ENCODE measurements at places on chromosomes 6 and 20.

DNA sequence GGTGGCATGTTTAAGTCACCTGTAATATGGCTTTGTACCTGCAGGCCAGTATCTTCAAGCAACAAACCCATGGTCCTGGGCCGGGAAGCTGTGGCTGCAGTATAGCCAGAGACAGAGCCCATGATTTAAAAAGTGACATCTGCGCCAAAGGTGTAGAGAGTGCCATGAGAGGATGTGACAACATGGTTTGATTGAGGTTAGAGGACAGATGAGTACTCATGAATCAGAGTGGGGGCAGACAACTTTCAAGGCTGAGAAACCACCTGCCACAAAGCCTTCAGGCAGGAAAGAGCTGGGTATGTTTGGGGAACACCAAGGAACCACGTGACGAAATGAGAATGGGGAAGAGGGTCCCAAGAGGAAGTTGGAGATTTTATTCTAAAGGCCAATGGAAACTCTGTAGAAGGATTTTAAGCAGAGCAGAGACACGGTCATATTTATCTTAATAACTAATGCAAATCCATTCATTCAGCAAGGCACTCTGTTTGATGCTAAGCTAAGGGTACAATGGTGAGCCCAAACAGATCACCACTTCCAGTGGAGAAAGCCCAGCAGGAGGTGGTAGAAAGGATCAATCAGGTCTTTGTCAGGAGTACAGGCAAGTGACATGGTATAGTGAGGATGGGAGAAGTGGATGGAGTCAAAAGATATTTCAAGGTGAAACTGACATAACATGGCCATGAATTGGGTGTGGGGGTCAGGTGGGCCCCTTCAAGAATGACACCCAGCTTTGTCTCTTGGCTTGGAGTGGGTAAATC, 3.4 kb upstream of the MICAL1 start:
- DNase-seq: no peak

GRCh38 chr20:37733416-37733815, 39.6 kb downstream of the CTNNBL1 start:
- DNase-seq: no peak

DNA sequence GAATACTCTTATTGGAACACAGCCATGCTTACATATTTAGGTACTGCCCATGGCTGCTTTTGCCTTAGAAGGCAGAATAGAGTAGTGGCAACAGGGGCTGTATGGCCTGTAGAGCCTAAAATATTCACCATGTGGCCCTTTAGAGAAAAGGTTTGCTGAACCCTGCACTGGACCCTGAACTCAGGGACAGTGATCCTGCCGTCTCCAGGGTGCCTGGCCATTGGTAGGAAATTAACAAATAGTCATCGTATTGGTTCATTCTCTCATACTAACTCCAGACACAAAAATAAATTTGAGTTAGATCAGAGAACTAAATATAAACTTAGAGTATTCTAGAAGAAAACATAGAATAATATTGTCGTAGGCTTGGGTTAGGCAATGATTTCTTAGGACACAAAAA, 181.4 kb downstream of the BCAS1 start:
- no peak for DNase-seq

DNA sequence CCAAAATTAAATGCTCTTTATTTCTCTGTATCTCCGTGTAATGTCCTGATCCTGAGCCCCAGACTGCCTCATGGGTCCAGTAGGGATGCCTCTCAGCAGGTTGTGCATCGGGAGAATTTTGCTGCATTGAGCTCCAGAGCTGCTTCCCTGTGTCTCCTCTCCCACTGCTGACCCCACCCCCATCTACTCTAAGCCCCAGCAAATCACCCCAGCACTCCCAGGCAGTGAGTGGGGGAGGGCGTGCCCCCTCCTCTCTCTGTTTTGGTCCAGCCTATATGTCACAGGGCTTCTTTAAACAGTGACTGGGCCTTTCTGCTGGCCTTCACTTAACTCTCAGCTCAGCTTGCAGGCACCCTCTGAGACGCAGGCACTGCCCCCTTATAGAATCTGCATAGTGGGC, 228.8 kb upstream of the QKI start:
- DNase-seq: no peak

- no peak for DNase-seq
These were observed 223.1 kb upstream of the PRDM1 start for GRCh38 chr6:105862936-105863607.

- no peak for DNase-seq
These were observed 125.0 kb upstream of the JAG1 start for GRCh38 chr20:10798811-10799210.

DNA sequence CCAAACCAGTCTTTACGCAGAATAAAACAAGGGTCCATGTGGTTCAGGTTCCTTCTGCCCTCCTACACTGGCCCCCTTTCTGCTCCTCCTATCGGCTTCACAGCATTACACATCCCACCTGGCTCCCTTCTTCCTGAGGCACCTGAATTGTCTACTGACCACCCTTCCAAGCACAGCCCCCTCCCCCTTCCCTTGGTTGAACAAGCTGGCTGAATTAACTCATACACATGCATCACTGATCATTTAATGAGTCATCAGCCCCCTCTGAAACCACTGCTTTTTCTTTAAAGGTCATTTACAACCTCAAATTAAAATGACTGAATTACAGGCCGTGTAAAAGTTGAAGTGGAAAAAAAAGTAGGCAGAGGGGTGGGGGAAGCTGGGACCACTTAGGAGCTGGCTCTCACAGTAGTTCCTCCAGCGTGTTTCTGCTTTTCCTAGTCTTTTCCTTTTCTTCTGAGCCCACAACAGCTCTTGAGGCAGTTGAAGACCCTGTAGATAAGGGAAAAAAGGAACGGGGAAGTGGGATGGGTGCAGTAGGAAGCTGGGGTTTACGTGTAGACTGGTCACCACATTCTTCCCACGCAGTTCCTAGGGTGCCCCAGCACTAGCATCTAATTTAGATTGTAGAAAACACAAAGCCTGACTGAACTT, 67.6 kb downstream of the FYN start:
- DNase-seq: no peak

DNA sequence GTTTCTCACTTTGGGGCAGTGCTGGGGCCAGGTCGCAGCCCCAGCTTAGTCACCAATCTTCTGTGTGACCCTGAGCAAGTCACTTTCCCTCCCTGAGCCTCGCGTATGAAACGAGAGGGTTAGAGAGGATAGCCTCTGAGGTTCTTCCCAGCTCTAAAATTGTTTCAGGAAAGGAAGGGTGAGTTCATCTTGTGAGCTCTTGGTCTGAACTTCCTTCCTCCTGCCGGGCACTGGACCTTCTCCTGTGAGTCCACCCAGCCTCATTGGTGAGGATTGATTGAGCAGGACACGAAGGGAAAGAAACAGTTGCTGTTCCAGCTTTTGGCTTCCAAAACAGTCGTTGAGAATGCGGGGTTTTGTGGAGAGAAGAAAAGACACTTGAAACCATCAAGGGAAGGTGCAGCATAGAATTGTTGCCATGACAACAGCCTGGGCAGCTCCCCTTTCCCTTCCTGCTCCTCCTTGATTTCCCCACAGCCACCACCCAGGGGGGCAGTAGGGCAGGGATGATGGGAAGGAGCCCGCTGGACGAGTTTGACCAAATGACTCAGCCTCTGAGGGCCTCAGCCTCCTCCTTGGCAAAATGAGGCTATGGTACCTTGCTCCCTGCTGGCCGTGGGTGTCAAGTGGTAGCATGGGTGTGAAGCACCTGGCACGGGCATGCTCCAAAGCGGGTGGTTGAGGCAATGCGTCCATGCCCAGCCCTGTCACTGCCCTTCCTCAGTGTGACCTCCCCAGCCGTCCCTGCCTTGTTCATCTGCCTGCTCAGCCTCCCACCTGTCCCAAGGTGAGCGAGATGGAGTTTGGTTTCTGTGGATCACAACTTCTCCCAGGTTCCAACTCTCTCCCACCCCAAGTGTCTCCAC, 107.8 kb downstream of the CDC5L start:
- DNase-seq: no peak

DNA sequence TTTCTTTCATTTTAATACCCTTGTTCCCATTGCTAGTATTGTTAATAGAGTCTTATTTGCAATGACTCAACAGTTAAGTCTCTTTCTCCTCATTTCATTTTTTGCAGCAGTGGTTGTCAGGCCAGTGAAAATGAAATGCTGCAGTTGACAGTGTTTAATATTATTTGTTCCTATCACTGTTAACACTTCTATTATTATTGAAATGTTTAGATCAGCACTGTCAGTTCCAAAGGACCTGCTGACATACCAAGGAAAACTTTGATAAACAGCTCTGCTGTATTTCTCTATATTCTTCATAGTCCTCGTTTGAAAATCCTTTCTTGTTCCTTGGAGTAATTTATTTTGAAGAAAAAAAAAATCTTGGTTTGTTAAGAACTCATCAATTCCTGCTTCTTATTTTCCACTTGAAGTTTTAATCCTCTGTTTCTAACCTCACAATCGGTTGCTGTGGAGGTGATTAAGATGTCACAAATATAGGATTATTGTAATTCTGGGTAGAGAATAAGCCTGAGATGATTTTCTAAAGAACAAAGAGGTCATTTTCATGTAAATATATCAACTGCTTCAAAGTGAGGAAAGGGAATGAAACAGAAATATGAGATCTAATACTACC, 1065.9 kb upstream of the CITED2 start:
- DNase-seq: no peak

DNA sequence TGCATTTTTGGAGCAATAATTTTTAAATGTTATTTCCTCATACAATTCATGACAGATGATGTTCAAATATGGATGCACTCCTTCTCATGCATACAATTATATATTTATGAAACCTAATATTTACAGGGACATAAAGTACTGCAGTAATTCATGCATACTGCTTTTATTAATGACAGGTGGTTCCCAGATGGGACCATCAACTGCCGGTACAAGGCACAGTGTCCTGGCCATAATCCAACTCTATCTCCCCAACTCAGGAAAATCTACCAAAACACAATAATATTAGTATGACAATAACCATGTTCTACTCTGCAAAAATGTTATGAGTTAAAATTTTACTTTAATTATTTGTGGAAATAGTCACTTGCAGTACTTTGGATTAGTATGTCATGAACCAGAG, 77.8 kb downstream of the VIP start:
- DNase-seq: no peak

- DNase-seq: no peak
These were observed 29.9 kb upstream of the AGPAT4 start for GRCh38 chr6:161303628-161304340.

DNA sequence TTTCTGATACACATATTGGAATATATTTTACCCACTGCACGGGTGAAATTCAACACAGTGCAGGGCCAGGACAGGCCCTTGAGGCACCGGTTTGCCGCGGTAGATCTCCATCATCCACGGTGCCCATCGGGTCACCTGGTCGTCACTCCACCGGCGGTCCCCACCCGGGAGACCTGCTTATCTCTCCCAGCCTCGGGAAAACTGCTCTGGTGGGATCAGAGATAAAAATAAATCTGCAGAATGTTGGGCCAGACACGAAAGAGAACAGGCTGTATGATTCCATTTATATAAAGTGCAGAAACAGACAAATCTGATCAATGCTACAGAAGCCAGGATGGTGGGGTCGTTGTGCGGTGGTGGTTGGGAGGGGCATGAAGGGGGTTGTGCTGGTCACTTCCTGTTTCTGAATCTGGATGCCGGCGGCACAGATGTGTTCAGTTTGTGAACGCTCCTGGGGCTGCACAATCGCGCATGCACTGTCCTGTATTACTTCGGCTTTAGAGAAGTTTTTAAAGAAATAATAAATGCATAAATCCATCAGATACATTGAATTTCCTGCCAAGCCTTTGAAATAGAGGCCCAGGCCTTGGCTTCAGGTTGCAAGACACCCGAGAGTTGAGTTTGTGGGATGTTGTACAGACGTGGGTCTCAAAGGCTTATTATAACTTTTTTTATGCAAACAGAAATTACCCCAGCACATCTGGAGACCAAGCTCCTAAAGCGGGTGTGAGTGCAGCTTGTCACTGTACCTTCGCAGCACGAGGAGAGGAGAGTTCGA, 54.3 kb downstream of the ANKRD60 start:
- DNase-seq: no peak

DNA sequence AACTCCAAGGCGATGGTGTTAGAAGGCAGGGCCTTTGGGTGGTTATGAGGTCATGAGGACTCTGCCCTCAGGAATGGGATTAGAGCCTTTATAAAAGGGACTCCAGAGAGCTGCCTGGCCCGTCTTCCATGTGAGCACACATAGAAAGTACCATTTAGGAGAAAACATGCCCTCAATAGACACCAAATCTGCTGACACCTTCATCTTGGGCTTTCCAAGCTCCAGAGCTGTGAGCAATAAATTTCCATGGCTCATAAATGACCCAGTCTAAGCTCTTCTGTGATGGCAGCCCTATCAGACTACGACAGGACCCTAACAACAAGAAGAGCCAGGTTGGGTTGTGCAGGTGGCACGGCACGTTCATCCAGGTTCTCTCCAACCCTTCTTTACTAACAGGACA, 189.5 kb downstream of the CDH4 start:
- DNase-seq: no peak

- DNase-seq: no peak
These were observed 5.8 kb downstream of the IFNGR1 start for GRCh38 chr6:137213331-137213740.

GRCh38 chr6:136290410-136291010, 864 bp upstream of the BCLAF1 start:
- peak; percentile 77 for DNase-seq

GRCh38 chr20:46192376-46192944, 74.3 kb downstream of the CD40 start:
- no peak for DNase-seq

- no peak for DNase-seq
These were observed 61.9 kb downstream of the CBFA2T2 start for GRCh38 chr20:33551778-33552177.

DNA sequence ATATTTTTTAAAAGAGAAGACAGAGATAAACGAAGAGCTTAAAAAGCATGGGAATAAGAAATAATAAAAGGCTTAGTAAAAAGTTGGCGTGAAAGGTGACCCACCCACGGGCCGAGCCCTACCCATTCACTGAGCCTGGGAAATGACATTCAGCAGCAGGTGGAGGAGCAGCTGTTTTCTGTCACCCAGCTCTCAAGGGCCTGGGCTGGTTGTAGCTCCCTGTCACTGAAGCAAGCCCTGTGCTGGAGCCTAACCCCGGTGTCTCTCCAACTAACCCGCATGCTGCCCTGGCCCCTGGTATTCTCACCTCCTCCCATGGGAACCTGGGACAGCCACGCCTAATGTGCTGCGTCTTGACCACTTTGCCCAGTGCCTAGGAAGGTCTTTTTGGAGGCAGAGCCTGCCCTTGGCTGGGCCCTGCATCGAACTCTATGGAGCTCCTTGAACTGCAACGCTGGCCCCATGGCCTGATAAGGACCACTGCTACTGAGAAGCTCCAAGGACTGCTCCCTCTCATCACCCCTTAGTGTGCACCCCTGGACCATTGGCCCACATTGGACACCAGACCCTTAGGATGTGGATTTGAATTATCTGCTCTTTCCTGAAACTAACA, 68.8 kb upstream of the IYD start:
- DNase-seq: no peak

- no peak for DNase-seq
These were observed 97.2 kb downstream of the TULP4 start for GRCh38 chr6:158409451-158409850.

DNA sequence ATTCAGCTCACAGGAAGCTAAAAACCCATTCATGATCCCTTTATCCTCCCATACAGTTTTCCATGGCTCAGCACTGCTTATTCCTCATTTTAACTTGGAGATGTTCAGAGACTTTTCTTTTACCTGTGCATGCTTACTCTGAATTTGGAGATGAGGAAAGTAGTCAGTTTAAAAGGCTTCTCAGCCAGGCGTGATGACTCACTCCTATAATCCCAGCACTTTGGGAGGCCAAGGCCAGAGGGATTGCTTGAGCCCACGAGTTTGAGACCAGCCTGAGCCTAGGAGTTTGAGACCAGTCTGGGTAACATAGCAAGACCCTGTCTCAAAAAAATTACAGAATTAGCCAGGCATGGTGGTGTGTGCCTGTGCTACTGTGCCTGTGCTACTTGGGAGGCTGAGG, 30.3 kb upstream of the TMEM217 start:
- no peak for DNase-seq

- no peak for DNase-seq
These were observed 932.1 kb downstream of the EYS start for GRCh38 chr6:64774881-64775280.
